ENCODE measurements at places on chromosomes 12 and 14.

- DNase-seq: no peak
Observed at GRCh38 chr12:128298091-128298748, 31.2 kb downstream of the TMEM132C start.

DNA sequence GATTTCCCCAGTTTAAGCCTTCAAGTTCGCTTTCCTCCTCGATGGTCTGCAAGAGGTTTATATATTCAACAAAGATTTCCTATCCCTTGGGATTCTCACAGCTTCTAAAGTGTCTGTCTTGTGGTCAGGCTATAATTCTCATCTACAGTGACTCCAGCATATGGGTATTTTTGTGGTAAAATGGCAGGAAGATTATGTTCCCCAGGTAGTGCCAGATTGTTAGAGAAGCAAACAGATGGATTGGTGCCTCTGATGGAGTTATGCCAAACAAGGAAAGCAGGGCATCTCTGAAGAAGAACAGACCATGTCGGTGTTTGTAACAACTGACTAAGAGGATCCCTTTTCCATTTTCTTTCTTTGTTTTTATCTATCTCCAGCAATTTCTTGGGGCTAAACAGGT lies 5.5 kb upstream of the CCDC175 start:
- no peak for DNase-seq

GRCh38 chr12:6569312-6569711 lies 1.2 kb upstream of the NOP2 start:
- no peak for DNase-seq

- DNase-seq: no peak
Observed at GRCh38 chr14:94389104-94389469, 685 bp upstream of the SERPINA1 start.

GRCh38 chr12:100926669-100927248 lies 132.2 kb downstream of the ANO4 start:
- DNase-seq: no peak

DNA sequence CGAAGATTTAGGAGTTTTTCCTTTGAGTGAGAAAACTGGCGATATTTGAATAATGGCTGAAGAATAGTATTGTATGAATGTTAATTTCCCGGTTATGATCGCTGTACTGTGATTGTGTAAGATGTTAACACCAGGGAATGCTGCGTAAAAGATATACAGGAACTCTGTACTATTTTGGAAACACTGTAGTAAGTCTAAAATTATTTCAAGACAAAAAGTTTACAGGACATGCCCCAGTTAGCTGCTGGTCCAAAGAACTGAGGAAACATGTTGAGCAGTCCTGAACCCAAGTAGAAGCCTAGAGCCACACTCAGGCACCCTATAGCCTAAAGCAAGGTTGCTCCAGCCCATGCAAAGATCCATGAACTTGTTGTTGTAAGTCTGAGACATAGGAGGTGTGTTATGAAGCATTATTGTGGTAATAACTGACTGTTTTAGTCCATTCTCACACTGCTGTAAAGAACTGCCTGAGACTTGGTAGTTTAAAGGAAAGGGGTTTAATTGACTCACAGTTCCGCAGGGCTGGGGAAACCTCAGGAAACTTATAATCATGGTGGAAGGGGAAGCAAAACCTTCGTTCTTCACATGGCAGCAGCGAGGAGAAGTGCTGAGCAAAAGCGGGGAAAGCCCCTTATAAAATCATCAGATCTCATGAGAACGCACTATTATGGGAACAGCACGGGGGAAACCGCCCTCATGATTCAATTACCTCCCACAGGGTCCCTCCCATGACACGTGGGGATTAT lies 99.8 kb upstream of the RESF1 start:
- no peak for DNase-seq

DNA sequence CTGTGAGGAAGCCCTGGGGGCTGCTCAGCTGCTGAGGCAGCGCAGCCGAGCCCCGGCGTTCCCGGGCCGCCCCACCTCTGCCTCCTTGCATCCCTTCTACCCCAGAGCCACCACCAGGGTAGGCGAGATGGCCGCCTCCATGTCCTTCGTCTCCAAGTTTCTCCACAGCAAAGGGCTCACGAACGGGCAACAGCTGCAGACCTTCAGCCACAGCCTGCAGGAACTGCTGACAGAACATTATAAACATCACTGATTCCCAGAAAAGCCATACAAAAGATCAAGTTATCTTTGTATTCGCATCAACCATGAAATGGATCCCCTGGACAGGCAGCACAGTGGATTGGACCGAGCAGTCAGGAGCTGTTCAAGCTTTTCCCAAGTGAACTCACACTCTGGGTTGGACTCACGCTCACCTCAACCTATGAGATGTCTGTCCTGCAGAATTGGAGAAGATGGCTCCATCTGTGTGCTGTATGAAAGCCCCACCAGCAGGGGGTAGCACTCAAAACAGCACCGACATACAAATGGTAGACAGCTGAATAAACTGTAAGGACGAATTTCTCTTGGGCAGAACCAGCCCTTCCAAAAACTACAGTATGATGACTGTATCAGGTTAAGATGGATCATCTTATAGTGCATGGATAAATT lies 19.4 kb upstream of the A2M start:
- DNase-seq: peak; percentile 24

DNA sequence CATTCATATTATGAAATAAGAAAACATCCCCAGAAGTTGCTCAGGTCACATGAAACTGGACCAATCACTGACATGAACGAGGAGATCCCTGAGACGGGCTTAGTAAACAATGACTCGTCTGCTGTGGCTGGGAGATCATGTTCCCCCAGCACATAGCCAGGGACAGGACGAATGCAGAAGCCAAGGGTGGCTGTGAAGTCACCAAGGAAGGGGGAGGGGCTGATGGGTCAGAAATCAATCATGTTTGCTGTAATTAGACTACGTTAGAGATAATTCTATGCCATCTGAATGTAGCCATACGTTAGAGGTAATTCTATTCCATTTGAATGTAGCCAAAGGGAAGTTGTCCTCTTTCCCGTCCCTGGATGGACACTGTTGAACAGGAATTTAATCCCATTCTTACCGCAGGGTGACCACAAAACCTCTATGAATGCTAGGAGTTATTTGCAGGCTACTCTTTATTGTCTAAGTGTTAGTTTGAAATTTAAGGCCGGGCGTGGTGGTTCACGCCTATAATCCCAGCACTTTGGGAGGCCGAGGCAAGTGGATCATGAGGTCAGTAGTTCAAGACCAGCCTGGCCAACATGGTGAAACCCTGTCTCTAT lies 332.9 kb downstream of the TMEM132D start:
- DNase-seq: no peak

DNA sequence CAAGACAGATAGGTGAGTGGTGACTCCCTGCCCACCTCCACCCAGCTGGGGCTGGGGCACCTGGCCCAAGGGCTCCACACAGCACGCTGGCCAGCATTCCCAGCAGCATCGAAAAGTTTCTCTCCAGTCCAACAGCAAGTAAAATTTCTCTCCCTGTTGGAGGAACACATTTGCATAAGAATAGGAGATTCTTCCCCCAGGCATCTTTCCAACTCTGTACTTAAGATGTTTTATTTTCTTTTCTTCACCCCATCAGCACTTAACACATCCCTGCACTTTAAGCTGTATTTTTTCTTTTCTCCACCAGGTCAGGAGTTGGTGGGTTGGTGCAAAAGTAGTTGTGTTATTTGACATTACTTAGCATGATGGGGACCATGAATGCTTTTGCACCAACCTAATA lies 47.2 kb downstream of the OR9K2 start:
- DNase-seq: no peak

DNA sequence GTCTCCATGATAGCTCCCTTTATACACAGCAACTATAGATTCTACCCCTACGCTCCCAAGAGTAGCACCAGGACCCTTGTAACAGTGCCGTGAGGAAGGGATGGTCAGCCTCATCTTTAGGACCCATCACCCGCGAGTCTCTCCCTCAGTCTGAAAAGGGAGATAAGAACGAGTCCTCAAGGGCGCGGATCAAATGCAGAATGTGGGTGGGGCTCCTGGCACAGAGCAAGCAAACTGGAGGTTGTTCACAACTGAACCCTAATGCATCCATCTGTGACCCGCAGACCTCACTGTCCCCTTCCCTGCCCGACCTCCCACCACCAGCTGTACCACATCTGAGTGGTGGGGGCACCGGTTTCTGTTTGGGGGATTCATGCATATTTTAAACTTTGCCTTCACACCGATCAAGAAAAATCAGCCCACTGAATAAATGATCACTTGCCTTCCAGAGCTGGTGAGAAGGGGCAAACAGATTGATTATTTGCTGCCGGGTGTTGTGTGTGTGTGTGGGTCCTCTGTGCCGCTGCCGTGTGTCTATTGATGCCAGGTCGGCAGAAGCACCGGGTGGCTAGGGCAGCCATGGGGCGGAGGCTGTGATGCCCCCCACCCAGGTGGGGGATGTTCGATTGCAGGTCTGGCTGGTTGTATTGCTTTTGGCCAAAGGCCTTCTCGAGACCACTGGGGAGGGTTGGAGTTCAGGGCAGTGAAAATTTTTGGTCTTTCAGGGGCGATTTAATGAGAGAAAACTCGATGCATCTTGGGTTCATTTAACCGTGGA lies 35.7 kb upstream of the BEGAIN start:
- DNase-seq: no peak

- no peak for DNase-seq
Observed at GRCh38 chr14:24883576-24883975, 166.4 kb downstream of the STXBP6 start.

DNA sequence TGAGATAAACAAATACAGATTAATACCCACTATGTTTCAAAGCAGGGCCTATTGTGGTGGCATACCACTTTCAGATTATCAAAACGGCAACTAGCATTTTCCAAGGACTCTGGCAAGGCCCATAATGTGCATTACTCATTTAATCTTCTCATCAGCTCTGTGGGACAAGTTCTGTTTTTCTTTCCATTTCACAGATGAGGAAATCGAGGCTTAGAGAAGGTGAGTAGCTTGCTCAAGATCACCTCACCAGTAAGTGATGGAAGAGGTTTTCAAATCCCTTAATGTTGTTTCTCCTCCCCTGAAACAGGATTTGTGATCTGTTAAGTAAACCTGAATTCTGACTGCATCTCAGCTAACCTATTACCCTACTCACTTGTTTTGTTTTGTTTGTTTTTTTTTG lies 3.9 kb upstream of the PYGL start:
- DNase-seq: no peak

GRCh38 chr14:61553730-61554641 lies 141.3 kb upstream of the HIF1A start:
- no peak for DNase-seq

DNA sequence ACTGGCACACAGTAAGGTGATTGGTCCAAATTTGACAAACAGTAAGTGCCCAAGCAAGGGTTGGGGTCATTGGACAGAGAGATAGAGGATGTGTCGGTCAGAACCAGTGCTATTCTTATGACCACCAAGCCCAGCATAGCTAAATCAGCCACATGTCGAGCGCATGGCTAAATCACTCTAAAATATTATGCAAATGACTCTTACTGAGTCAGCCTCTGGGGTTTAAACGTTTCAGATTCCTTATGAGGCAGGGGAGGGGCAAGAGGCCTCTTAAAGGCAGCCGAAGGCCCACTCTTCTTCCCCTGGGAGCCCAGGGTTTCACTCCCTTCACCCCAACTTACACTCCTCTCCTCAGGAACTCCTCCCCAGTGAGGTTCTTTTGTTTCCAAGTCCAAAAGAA lies 603 bp upstream of the ENDOU start:
- DNase-seq: no peak

- no peak for DNase-seq
Observed at GRCh38 chr14:90981636-90982035, 78.8 kb downstream of the RPS6KA5 start.

DNA sequence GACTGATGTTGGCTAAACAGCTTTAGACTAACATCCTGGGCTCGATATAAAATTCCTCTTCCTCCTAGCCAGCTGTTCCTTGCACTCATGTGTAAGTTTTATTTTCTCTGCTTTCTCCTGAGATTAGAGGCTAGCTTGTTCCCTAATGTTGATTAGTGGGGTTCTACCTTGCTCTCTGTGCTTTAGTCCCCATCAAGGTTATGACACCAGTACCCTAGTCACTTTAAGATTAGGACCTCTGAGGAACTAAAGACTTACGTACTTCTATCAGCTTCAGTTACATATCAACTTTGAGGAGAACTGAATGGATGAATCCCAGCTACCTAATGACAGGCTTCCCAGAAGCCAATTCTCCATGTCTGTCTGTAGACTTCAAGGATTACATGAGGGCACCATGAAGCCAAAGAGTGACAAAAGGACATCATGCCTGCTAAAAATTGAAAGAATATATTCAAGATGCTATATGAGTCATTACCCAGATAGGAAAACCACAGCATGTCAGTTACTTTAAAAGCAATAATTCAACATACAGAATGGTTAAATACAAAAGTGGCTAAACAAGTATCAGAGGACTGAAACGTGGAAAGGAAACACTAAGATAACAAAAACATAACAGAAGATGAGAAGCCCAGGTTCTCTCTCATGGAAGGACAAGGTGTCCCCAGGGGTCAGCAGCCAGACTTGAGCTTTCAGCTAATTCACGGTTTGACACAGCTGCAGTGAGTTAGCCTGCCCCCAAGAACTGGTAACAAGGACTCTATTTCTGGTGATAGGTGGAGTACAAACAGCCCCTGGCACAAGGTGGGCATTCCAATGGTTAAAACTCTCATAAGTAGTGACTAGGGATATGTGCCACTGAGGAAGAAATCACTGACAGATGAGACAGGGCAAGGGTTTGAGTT lies 20.4 kb downstream of the ADAM20 start:
- peak; percentile 59 for DNase-seq

GRCh38 chr12:88179436-88180014 lies 37.4 kb downstream of the TMTC3 start:
- no peak for DNase-seq

- DNase-seq: no peak
Observed at GRCh38 chr12:21558100-21558679, 32.1 kb downstream of the SPX start.

DNA sequence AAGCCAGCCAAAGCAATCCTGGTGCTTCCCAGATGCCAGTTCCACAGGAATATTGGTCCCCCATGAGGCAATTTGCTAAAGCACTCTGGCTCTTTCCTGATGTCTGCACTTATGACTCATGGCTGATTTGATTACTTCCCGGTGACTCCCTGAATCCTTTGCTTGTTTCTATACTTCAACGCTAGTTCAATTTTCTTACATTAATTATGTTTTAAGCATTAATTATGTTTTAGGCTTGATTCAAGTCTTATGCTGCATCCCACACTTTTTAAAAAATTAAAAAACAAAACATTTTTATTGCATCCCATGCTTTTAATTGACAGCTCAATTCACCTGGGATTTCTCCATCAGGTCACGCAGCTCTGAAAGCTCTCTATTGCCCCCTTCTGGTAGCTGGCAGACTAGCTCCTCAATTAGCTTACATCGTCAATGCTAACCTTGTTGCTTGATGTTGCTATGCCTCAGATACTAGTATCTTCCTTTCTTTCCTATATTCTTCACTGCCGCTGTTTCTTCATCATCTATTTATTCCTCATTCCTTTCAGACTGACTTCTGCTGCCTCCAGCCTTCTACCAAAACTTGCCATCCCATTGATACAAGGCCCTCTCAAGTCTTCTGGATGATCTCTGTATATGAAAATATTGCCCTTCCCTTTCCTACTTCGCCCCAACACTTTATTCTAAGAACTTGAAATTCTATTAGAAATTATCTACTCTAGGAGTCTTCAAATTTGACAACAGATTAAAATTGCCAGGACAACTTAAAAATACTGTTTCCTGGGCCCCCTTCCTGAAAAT lies 32.0 kb downstream of the TSHR start:
- DNase-seq: peak; percentile 81

GRCh38 chr14:59123531-59123930 lies 64.9 kb upstream of the DAAM1 start:
- no peak for DNase-seq
